Chondrocyte (in vitro differentiated cells): ENCODE measurements at places on chromosomes 1 and 21. TPM values are rescaled to one million over a fixed set of nuclear protein-coding genes. Genes with fewer than 3 reads are reported as not detected.
A peak's percentile ranks its signal among the peaks of the same experiment; 100 is the strongest.

GRCh38 chr1:25799935-25800702 lies at the start of gene SELENON:
Gene SELENON, plus strand, starts transcription at chr1:25800193. Its CDS starts 38 bp downstream, at chr1:25800231.
- peak within 1 kb of the TSS; percentile 86 for H3K4me3 ChIP-seq
- peak within 1 kb of the TSS; percentile 68 for H3K27ac ChIP-seq
- peaks cover 51% of the 10 kb centered on the region for H3K4me1 ChIP-seq
- H3K36me3 ChIP-seq = no peaks in the 10 kb centered on the region
- no peaks in the 10 kb centered on the region for H3K27me3 ChIP-seq

GRCh38 chr1:112332176-112333150 lies 63.6 kb upstream of the CTTNBP2NL start:
- no peaks in the 10 kb centered on the region for H3K36me3 ChIP-seq
- no peak overlapping the region for H3K4me3 ChIP-seq
- no peaks in the 10 kb centered on the region for H3K4me1 ChIP-seq
- no peak for DNase-seq
- H3K27me3 ChIP-seq = peaks cover 68% of the 10 kb centered on the region

- H3K27ac ChIP-seq = no peak overlapping the region
- DNase-seq = peak; percentile 69
- H3K36me3 ChIP-seq = no peaks in the 10 kb centered on the region
- H3K4me1 ChIP-seq = peaks cover 18% of the 10 kb centered on the region
These were observed 15.9 kb upstream of the SLC19A1 start for GRCh38 chr21:45558044-45558721.

GRCh38 chr1:5725406-5725805 lies 266.8 kb downstream of the NPHP4 start:
- H3K27ac ChIP-seq = no peak overlapping the region
- peaks cover 7% of the 10 kb centered on the region for H3K27me3 ChIP-seq
- H3K36me3 ChIP-seq = no peaks in the 10 kb centered on the region
- no peak overlapping the region for H3K4me3 ChIP-seq

GRCh38 chr1:46543382-46543760 lies 8.1 kb downstream of the KNCN start:
- H3K36me3 ChIP-seq = peaks cover 2% of the 10 kb centered on the region
- H3K27me3 ChIP-seq = peaks cover 65% of the 10 kb centered on the region
- peaks cover 3% of the 10 kb centered on the region for H3K4me1 ChIP-seq
- no peak overlapping the region for H3K27ac ChIP-seq

OR2L8 gene
- not detected in 3 replicates for total RNA-seq

OR2L3 gene
- not detected in 3 replicates for total RNA-seq
